ENCODE measurements at places on chromosomes 5 and 9.

- peak; percentile 57 for DNase-seq
Observed at GRCh38 chr9:19116107-19116790, 11.0 kb downstream of the PLIN2 start.

GRCh38 chr5:29193972-29194371 is 1999.5 kb upstream of the CDH6 start:
- DNase-seq: no peak

DNA sequence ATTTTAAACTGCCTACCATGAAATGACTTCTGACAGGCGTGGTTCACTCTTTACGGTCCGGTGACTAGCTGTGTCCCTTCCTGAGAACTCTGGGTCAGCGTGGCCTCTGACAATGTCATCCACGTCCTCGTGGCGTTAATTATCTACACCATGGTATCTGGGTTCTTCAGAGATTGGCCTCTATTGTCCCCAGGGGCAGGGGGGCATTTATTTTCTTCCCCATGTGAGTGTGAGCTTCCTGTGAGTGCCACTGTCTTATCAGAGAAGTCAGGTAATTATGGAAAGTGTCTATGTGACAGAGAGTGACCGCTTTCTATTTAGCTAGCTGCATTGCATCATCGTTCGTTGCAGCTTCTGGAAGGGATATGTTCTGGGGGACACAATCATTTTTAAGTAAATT is 77.2 kb downstream of the FBXL7 start:
- no peak for DNase-seq

DNA sequence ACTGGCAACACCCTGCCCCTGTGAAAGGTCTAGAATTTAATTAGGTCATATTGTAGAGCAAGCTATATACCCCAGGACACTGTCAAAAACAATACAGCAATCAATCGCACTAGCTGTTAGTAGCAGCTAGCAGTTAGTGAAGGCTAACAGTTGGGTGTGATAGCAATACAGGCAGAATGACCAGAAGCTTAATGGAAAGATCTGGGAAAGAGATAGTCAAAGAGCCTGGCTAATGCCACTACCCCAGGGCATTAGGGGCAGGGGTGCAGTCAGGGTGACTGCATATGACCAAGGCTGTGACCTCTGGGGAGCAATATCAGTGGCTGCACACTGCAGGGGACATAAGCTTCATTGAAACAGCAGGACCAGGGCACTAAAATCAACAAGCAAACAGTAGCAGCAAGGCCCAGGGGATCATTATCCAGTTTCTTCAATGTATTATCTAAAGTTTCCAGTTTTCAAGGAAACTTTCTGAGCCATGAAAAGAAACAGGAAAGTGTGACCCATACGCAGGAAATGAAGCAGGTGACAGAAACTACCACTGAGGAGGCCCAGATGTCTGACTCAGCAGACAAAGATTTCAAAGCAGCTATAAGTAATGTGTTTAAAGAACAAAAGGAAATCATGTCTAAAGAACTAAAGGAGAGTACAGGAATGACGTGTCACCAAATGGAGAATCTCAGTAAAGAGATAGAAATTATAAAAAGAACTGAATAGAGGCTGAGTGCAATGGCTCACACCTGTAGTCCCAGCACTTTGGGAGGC is 82.4 kb downstream of the ZNF354C start:
- peak; percentile 79 for DNase-seq

DNA sequence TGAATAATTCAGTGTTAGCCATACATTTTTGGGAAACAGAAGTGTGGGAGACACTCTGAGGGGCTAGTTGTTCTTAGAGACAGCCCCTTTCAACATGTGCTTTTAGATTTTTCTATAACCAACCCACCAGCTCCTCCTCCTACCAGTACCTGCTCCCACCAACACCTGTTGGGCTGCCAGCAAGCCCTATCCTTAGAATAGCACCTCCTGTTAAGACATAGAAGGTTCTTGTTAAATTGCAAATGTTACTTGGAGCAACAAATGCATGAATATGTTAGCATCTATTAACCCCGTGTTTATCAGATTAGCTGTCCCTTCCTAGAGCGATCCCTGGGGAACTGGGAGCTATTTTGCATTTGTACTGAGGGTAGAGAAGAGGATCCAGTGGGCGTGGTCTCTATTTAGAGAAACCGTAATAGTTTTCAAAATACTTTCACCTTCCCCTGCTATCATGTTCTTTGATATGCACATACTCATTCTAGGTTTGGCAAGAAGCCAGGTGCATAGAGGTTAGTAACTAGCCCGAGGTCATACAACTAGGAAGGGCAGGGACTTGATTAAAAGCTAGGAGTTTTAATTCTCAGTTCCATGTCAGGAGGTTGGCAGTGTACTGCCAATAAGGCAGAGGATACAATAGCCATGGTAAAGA is 334.4 kb downstream of the KCTD16 start:
- no peak for DNase-seq

- DNase-seq: no peak
Observed at GRCh38 chr9:9670454-9670853, 942.3 kb downstream of the PTPRD start.

Measured in choroid plexus epithelial cell (primary cell).